ENCODE measurements at places on chromosomes 1 and 21. TPM values are rescaled to one million over a fixed set of nuclear protein-coding genes. Genes with fewer than 3 reads are reported as not detected.

DNA sequence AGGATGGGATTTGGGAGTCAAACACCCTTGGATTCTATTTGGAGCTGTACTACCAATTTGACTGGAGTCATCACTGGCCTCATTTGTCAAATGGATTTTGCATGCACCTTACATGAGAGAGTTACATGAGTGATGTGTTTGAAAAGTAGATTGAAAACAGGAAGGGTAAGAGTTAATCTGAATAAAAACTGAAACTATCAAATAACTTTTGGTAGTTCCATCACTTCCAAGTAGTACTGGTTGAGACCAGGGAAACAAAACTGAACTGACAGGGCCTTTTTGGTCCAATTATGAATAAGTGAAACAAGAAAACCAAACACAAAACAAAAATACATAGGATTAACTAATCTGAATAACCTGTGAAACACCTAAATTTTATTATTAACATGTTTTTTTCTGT lies 30.2 kb downstream of the NUCKS1 start:
- DNase-seq = no peak

DNA sequence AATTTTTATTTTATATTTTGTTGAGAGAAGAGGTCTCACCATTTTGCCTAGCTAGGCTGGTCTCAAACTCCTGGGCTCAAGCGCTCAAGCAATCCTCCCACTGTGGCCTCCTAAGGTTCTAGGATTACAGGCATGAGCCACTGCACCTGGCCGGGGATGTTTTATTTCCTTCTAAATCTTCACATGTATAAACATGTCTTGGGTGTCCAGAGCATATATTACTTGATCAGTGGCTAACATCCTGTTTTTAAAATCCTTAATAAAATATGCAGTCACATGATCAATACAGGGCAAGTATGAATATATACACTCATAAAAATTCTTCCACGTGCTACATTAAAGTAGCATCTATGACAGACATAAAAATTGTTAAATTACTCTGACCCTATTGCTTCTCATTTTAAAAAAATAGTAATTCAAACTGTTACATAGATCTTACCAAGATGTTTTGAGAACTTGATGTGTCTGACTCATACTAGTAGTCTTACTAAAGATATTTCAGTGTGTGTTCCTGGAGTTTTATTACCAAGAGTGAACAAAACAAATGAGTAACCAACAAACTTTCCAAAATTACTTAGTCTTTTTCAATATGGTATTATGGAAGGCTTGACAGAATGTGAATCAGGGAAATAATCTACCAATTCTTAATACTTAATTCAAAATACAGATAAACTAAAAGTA lies 222.5 kb downstream of the SLC45A1 start:
- DNase-seq = peak; percentile 77

PROK1 gene
- not detected for total RNA-seq

- DNase-seq = peak; percentile 22
These were observed 13.3 kb downstream of the OVAAL start for GRCh38 chr1:180571832-180572636.

LCK gene
- total RNA-seq = not detected

KCND3 gene
- total RNA-seq = 0.09 TPM

GRCh38 chr1:60583696-60584095 lies 498.7 kb upstream of the NFIA start:
- DNase-seq = no peak

C1orf141 gene
- total RNA-seq = 0.65 TPM

GRCh38 chr1:92329347-92330129 lies 30.7 kb downstream of the RPAP2 start:
- DNase-seq = no peak

DNA sequence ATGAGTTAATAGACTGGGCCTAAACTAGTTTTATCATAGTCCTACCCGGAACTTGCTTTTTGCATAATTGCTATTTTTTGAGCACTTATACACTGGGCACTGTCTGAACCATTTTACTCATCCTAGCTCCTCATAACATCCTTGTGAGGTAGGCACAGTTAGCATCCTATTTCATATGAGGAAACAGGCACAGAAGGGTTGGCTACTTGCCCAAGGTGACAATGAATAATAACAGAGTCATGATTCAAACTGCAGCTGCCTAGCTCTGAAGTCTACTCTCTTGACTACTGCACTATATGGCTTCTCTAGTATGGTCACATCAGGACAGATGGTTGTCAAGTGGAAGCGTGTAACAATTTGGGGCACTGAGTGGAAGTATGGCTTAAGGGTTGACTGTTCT lies 18.2 kb upstream of the RC3H1 start:
- peak; percentile 73 for DNase-seq

FLG2 gene
- not detected for total RNA-seq

DNA sequence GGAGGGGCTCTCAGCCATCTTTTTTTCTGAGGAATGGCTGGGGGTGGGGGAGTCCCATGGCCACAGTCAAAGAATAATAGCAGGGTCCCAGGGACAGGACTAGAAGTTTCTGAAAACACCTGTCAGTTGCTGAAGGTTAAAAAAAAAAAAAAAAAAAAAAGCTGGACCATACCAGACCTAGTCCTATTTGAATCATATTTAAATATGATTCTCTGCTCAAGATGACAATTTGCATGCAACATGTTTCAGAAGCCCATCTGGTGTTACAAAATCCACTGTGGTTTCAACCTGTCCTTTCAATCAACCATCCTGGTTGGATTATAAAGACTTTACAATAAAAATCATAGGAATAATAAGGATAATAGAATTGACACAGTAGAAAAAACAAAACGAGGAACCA lies 153.7 kb downstream of the TENT5C start:
- no peak for DNase-seq

DNA sequence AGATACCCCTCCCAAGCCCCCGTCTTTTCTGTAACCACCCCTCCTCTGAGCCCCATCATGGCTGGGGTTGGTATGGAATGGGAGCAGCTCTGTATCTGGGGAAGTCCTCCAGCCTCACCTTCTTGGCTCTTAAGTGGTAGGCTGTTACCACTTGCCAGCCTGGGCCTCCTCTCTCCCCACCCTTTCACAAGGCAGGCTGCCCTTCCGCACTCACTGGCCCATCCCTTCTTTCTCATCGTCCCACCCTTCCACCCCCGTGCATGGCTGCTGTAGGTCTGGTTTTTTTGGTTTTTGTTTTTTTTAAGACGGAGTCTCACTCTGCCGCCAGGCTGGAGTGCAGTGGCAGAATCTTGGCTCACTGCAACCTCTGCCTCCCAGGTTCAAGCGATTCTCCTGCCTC lies 5.2 kb downstream of the CYB561D1 start:
- peak; percentile 22 for DNase-seq

GRCh38 chr1:112716133-112716720 lies 1.1 kb upstream of the PPM1J start:
- peak; percentile 95 for DNase-seq

C1orf167 gene
- 0.36 TPM for total RNA-seq

DNAJC6 gene
- 0.72 TPM for total RNA-seq

KLF17 gene
- total RNA-seq = 1.1 TPM

DNA sequence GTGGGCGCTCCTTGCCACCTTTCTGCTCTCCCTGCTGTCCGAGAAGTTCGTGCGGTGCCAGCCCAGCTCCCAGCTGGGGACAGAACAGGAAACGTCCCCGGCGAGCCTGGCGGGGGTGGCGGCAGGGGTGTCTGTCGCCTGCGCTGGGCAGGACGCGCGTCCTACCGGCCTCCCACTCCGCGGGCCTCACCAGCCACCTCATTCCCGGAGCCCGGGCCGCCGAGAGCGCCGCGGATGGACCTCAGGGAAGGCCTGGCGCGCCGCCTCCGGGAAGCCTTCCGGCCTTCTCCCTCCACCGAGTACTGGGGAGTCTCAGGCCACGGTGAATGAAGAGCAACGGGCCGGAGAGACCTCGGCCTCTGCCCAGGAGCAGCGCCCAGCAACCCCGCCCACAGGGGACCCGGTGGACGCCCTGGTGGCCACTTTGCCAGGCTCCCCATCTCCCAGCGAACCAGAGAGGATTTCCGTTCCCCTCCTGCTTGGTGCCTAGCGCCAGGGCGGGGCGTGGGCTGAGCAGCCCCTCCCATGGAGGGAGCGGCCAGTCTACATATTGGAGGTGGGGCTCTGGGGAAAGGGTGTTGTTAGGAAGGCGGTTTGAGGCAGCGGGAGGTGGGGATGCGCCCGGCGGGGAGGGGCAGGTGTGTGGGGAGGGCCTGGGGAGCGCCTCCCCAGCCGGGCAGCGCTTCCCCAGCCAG lies 9.5 kb upstream of the TNFRSF14 start:
- peak; percentile 56 for DNase-seq

- peak; percentile 99 for DNase-seq
These were observed 62.5 kb upstream of the TNFSF4 start for GRCh38 chr1:173269490-173270230.

- no peak for DNase-seq
These were observed 9.0 kb downstream of the IFNAR2 start for GRCh38 chr21:33238565-33239255.

CRYBG2 gene
- not detected for total RNA-seq

GRCh38 chr21:31546443-31547170 lies 112.9 kb upstream of the SOD1 start:
- no peak for DNase-seq

TMEM51 gene
- total RNA-seq = 6.5 TPM

DNA sequence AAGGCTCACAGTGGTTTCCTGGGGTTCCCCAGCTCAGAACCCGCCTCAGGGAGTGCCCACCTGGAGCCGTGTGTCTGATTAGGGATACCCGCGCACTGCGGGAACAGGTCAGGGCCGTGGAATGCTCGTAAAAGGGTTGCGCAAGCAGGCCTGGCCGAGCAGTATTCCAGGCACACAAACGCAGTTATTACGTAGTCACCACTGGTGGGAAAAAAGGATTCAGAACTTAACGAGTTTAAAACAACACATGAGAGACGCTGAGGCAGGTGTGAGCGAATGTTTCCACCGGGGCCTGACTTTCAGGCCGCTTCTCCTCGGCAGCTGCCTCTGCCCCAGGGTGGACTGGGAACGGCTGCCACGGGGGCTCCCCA lies 18.2 kb downstream of the PLCH2 start:
- DNase-seq = no peak

GRCh38 chr21:45768011-45768739 lies 124.7 kb downstream of the PCBP3 start:
- peak; percentile 58 for DNase-seq

- peak; percentile 84 for DNase-seq
These were observed 43.2 kb downstream of the C1orf198 start for GRCh38 chr1:230824919-230825721.

COL11A1 gene
- 0.45 TPM for total RNA-seq

- no peak for DNase-seq
These were observed 9.5 kb upstream of the SLC2A5 start for GRCh38 chr1:9078752-9079500.

GRCh38 chr1:9877962-9878361 lies 32.1 kb downstream of the CTNNBIP1 start:
- no peak for DNase-seq

DNA sequence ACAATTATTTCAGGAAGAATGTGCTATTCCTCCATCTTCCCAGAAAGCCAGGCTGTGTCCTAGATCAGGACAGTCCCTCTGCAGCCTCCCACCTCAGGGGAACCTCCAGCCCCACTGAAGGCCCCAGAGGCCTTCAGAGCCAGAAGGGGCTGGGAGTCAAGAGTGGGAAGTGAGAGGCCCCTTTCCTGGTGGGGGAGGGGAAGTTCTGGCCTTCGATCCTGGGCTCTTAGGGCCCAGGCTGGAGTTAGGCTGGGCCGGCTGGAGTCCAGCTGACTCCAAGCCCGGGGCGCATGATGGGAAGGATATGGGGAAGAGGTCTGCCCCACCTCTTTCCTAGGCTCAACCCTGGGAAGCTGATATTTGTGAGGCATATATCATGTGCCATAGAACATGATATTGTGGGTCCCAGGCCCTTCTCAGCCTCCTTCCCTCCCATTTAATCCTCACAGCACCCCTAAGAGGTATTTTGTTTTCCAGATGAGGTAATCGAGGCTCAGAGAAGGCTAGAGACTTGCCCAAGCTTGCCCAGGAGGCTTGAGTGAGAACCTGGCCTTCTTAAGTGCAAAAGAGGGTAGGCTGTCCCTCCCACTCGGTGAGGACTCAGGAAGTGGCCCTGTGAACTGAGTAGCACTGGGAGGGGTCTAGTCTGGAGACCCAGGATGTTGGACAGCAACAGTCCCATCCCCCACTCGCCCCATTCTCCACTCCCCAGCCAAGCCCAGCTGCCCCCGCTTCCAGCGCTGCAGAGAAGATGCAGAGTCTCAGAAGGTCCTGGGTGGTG lies 18.6 kb upstream of the HSPG2 start:
- peak; percentile 26 for DNase-seq

S100A8 gene
- not detected for total RNA-seq

PEX14 gene
- total RNA-seq = 12.2 TPM

All from fibroblast of the aortic adventitia (primary cell).